Aortic smooth muscle cell (primary cell): ENCODE measurements at places on chromosomes 5 and 9. TPM values are rescaled to one million over a fixed set of nuclear protein-coding genes. Genes with fewer than 3 reads are reported as not detected.

The FRRS1L gene
- total RNA-seq: not detected in 2 replicates

The CLINT1 gene
- 89.2 and 109 TPM in 2 replicates for total RNA-seq

The RAI14 gene
- 80.5 and 89.8 TPM in 2 replicates for total RNA-seq

The ROPN1L gene
- total RNA-seq: 0.26 and 0.31 TPM in 2 replicates

The CDKN2A gene
- 8.0 and 10.7 TPM in 2 replicates for total RNA-seq

The LOX gene
- 38.6 and 78.5 TPM in 2 replicates for total RNA-seq

The CER1 gene
- not detected in 2 replicates for total RNA-seq

The ZNF454 gene
- 1.1 and 1.6 TPM in 2 replicates for total RNA-seq

The NR6A1 gene
- total RNA-seq: under 0.01 and 0.44 TPM in 2 replicates

The PHF24 gene
- total RNA-seq: 0.06 and 0.13 TPM in 2 replicates

The CREBRF gene
- total RNA-seq: 16.9 and 27.5 TPM in 2 replicates

The IL5 gene
- not detected in 2 replicates for total RNA-seq

The SPINK13 gene
- not detected in 2 replicates for total RNA-seq

The PCDHGB6 gene
- total RNA-seq: 3.3 and 4.7 TPM in 2 replicates

The SLC36A3 gene
- total RNA-seq: not detected in 2 replicates

The MED22 gene
- 14.5 and 14.8 TPM in 2 replicates for total RNA-seq

The CARD6 gene
- total RNA-seq: 20.1 and 20.9 TPM in 2 replicates

The NMUR2 gene
- total RNA-seq: not detected in 2 replicates

The PCSK1 gene
- total RNA-seq: 0.81 and 2.2 TPM in 2 replicates

The OR13D1 gene
- not detected in 2 replicates for total RNA-seq

The ZNF367 gene
- 10.1 and 15.9 TPM in 2 replicates for total RNA-seq

The PCDHB5 gene
- total RNA-seq: 1.4 and 1.8 TPM in 2 replicates

The ABLIM3 gene
- 14.9 and 16.7 TPM in 2 replicates for total RNA-seq
